Tongue (tissue), 3 donors: ENCODE measurements at places on chromosomes 6 and 20. TPM values are rescaled to one million over a fixed set of nuclear protein-coding genes. Genes with fewer than 3 reads are reported as not detected.

GRCh38 chr6:110404607-110405006 is 10.8 kb downstream of the DDO start:
- DNase-seq, result no peak

Gene ADAT2
- 9.3 TPM for total RNA-seq

Gene MOG
- not detected for total RNA-seq

DNA sequence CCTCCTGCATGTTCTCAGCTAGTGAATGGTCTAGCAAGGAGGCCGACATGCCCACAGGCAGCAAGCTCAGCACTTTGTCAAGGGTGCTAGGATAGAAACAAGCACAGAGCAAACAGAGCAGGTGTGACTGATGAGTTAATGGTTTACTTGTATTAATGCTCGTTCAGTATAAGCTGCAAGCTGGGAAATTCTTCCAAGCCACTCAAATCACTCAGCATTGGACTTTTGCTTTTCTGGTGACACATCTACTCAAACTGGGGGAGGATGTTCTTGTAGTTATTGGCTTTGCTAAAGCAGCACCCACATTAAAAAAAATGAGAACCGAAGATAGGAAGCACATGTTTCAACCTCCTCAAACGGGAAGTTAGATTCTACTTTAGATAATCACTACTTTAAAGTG is 43.1 kb upstream of the NEDD9 start:
- no peak for DNase-seq

Gene MAP1LC3A
- total RNA-seq, result 23.8 TPM

GRCh38 chr6:119979862-119980261 is 630.3 kb upstream of the MAN1A1 start:
- DNase-seq, result no peak

DNA sequence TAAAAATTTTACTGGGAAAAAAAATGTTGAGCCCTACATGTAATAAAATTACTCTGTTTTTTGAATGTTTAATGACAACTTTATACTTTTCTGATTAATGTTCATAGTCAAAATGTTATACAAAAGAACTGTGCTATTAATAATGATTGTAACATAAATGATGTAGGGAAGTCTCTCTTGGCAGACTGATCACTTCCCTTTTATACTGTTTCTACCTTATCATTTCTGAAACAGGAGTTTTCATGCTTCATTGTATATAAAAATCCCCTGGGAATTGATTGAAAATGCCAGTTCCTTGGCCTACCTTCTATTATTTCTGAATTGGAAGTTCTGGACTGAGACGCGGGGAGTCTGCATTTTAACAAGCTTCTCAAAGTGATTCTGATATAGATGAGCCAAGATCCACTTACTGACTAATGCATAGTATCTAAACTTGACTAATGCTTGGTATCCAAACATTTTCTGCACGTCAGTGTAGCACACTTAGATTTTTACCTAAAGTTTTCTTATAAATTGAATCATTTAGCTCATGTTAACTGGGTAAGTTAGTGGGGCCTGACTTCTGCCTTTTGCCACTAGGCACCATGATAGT is 7.2 kb upstream of the HDAC2 start:
- DNase-seq, result no peak

GRCh38 chr6:89987830-89988229 is 93.6 kb downstream of the GJA10 start:
- no peak for DNase-seq

DNA sequence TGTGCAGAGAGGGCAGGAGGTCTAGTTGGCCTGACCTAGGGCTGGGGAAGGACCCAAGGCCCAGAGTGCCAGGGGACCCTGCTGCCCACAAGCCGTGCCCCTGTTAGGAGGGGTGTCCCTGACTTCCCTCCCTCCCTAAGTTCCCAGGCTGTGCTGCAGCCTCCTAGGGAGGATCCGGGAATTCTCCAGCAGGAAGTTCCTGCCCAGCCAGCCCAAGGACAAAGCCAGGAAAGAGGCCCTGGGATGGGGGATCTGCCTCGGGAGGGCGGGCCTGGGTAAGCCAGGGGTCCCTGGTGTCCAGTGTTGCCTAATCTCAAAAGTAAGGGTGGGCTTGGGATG is 9.3 kb upstream of the BAK1 start:
- no peak for DNase-seq

- DNase-seq, result no peak
These were observed 2.7 kb downstream of the PCMTD2 start for GRCh38 chr20:64258071-64258823.

Gene GMPR
- total RNA-seq, result 50.2 TPM

DNA sequence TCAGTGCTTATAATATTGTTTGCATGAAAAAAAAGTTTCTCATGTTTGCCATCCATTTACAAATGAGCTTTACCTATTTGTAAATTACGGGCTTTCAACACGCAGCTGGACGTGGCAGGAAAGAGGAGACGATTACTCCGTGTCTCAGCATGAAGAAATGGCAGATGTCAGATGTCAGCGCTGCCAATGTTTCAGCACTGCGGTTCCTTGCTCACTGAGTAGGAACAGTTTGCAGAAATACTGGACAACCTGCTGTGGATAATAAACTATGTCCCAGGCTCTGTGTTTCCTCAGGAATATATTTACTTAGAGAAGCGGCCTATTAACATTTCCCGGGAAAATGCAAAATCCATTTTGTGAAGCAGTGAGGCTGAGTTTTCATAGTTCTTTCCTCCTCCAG is 22.7 kb downstream of the RAMACL start:
- peak; percentile 41 for DNase-seq

DNA sequence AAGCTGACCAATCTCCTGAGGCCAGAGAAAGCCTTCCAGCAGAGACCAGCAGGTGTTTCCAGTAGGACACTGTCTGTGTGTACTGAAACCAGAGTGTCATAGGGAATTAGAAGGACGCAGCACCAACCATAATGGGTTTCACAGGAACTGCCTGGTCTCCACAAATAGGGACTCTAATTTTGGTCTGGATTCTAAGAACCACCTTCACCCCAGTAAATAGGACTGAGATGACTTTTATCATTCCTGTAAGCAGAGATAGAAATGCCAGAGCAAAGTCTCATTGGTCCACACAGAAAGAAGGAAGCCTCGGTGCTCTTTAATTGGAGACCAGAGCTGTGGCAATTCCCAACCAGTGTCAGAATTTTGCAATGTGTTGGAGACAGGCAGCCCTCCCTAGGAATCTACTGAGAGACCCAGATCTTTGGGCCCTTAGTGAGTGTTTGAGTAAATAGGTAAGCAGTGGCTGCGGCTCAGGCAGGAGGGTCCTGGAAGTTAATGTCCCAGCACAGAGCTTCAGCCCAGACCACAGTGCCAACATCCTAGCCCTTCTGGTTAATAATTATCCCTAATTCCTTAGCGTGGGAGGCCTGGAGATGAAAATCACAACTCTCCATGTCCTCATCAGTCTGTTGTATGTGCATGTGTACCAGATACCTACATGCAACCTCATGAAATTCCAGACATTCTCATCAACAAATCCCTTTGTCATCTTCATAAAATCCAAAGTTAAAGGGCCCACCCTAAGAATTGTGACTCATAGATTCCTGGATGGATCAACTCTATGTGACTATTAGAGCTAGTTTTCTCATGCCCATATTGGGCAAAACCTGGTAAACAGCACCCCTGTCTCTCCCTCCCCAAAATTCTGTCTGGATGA is 81.2 kb downstream of the UNC5CL start:
- no peak for DNase-seq

DNA sequence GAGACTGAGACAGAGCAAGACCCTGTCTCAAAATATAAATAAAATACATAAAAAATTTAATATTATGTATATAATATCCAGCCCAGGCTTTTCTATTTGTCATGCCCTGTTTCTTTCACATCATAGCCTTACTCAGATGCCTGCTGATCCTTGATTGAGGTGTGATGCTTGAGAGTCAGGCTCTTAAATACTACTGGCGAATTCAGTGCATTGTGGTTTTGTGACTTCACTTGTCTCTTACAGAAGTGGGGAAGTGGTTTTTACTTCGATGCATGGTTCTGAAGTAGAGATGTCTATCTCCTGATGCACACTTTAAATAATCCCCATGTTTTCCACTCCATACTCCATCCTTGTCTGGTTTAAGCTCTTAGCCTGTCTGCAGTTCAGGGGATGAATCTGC is 29.1 kb downstream of the ASXL1 start:
- DNase-seq, result no peak

Gene LPIN3
- 11.0 TPM for total RNA-seq

Gene PSORS1C2
- not detected for total RNA-seq

Gene LRRN4
- not detected for total RNA-seq

GRCh38 chr6:53310771-53311585 is 37.8 kb downstream of the ELOVL5 start:
- DNase-seq, result no peak

DNA sequence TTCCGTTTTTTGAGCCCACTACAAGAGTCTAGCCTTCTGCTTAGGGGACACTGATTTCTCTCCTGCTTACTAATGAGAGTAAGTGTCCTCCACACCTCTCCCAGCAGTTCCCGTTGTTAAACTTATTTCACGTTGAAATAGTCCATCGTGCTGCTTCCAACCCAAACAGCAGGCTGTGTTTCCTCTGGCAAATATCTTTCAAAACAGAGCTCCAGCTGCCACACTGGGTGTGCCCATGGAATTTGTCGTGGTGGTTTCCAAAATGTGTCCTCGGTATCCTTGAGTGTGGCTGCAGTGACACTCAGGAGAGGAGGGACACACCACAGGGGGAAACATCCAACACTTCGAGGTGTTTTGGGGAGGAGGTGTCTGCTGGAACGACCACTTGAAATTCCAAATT is 176.5 kb upstream of the RALGAPA2 start:
- DNase-seq, result peak; percentile 71

GRCh38 chr6:45706319-45706718 is 309.3 kb downstream of the CLIC5 start:
- no peak for DNase-seq

DNA sequence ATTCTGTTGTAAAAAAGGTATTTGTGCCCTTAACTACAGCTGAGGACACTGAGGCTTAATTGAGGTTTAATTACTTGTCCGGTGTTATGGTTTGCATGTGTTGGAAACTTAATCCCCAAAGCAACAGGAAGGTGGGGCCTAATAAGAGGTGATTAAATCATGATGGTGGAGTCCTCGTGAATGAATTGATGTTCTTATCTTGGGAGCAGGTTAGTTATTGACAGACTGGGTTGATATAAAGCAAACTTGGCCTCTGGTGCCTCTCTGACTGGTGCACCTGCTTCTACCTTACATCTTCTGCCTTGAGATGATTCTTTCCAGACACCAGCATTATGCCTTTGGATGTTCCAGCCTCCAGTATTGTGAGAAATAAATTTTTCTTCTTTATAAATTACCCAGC is 306.5 kb upstream of the HS3ST5 start:
- no peak for DNase-seq

- no peak for DNase-seq
These were observed 102.4 kb downstream of the MTHFD1L start for GRCh38 chr6:150967910-150968309.

- DNase-seq, result no peak
These were observed 13.8 kb downstream of the FOXQ1 start for GRCh38 chr6:1325461-1326309.

- peak; percentile 81 for DNase-seq
These were observed at the start of gene DAAM2 for GRCh38 chr6:39791850-39792539. TSS of gene DAAM2 (plus strand) at chr6:39792376. CDS start at chr6:39856303, 63,927 bp downstream.

DNA sequence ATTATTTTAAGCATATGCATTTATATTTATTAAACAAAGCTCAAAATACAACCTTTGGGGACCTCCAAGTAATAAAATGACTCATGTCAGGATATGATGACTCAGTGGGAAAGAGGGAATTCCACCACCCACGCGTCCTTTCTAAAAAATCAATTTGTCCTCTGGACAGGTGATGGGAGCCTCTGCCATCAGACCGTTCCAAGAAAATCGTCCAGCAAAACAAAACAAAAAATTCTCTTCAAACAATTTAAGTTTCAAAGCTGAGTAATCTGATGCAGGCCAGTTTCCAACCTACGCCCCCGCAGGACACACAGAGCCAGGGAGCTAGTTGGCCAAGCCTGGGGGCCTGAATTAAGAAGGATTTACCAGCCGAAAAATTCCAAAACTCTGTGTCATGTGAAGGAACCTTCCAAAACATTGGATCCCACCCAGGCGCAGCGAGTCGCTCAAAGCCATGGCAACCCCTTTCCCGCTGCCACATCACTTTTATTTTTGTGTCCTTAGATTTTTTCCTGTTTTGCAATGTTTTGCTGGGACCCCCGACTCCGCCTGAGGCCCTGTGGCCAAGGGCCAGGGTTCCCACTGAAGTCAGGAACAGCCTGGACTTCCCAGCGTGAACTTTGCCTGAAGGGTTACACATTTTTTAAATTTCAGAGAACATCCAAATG is 95.3 kb downstream of the NFATC2 start:
- DNase-seq, result peak; percentile 92

DNA sequence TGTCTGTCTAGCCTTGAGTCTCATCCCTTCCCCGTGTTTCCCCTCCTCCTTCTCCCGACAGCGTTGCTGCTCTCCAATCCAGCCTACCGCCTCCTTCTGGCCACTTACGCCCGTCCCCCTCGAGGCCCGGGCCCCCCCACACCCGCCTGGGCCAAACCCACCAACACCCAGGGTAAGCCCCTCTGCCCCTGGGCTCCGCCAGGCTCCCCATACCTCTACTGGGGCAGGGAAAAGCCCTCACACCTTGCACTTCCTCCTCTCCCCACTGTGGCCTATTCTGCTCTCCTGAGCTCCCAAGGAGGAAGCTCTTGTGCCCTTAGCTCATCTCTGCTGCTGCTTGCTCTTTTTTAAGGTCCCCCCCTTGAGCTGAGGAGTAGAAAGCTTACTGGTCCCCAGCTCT is 11.0 kb downstream of the DDR1 start:
- no peak for DNase-seq

GRCh38 chr6:87397656-87398055 is 10.1 kb upstream of the CFAP206 start:
- no peak for DNase-seq
